ENCODE measurements at places on chromosomes 7 and 10. TPM values are rescaled to one million over a fixed set of nuclear protein-coding genes. Genes with fewer than 3 reads are reported as not detected.

DNA sequence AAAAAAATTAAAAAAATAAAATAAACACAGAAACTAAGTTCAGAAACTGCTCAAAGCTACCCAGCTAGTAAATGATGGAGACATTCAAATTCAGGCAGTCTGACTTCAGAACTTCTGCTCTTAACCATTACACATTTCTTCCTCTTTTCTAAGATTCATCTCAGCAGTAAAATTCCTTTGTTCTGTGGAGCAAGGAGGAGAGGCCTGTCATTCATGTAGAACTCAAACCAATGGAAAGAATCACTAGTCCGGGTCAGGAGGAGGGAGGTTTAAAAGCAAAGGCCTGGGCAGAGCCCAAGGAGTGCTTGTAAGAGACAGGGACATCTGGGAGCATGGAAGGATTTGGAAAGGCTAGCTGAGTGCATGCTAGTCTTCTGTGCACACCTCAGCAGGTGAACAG lies 37.9 kb upstream of the DNAJB12 start:
- no peak for DNase-seq

DNA sequence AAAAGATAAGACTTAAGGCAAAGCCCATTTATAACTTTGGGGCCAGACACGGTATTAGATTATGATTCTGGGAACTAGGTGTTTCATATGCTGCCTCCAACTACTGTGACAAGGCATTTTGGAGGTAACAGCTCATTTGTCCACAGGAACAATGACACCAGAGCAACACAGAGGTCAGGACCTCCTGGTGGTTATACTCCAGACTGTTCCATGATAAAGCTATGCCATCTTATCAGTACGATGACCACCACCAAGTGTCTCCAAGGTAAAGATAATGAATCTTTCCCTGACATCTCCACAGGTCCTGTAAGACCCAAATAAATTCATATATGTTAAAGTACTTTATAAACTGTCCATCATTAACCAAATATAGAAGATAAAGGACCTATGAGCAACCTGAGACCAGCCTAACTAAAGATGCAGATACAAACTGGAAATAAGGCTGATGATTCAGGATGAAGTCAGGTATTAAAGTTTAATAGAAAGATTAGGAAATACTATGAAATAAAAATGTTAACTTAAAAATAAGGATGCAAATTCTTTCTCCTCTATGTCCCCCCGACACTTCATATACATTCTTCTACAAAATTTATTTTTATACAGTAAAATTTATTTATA lies 26.2 kb downstream of the CUL2 start:
- DNase-seq: no peak

Gene UNCX
- total RNA-seq: not detected

Gene HOXA13
- total RNA-seq: not detected

Gene AKR1C2
- 10.9 TPM for total RNA-seq

Gene PON1
- total RNA-seq: not detected
